NCI-H226 (cell line): ENCODE measurements at places on chromosomes 3 and 15.

DNA sequence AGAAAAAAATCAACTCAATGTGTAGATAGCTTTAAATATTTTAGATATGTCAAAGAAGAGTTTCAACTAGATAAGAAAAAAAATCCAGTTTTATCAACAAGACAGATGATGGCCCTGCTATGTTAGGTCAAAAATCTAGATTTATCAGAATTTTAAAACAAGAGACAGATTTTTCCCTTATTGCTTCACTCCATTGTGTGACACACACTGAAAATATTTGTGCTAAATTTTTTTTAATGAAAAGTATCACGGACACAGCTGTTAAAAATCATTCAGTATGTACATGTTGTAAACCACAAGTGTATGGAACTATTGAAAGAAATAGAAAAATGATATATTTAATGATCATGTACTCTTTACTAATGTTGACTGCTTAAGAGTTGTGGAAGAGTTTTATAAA lies 43.6 kb downstream of the FOXB1 start:
- DNase-seq, result peak; percentile 76

- DNase-seq, result no peak
Measured at GRCh38 chr3:143574933-143575332, 273.3 kb downstream of the SLC9A9 start.

- DNase-seq, result no peak
Measured at GRCh38 chr3:39185959-39186691, 6.3 kb downstream of the XIRP1 start.

DNA sequence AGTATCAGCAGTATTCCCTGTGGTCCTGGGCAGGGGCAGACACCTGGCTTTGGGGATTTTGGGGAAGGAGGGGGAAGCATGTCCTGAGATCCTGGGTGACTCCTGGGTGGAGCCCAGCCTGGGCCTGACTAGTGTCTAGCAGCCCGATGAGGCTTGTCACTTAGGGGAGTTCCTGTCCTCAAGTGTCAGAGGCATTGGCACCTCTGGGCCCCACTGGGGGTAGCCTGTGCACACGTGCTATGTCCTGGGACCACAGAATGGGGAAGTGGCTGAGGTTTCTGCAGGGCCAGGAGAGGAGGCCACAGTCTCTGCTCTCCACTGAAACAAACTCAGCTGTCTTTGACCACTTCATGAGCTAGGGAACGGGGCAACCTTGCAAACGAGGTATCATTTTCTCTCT lies 31.5 kb upstream of the ADCY5 start:
- no peak for DNase-seq

- peak; percentile 56 for DNase-seq
Measured at GRCh38 chr3:52220380-52221026, 4.9 kb downstream of the TLR9 start.

DNA sequence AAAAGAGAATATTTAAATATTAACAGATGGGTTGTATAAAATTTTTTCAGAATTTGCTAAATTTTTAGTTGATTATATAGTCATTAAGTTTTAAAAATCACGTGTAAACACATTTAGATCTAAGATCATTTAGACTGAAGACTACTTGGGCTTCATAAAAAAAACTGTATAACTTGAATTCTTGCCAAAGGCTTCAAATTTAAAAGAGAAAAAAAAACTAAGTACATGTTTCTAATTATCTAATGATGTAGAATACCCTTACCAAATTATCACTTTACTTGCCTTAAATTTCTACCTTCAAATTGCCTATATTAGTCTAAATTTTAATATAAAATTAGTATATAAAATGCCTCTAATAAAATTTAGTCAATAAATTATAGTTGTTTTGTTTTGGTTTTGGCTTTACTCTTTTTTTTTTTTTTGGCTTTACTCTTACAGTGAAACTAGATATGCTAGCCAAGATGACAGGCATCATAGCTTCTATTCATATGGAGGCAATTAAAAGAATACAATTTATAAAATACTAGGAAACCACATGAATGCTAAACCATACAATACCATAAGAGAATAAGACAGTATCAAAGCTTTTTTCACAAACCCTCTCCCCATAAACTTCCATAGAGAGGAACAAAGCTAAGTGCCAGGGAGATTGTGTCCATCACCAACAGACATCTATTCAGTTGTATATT lies 183.1 kb upstream of the KCNMB2 start:
- no peak for DNase-seq

- no peak for DNase-seq
Measured at GRCh38 chr3:159187232-159187631, 385.4 kb downstream of the MFSD1 start.

DNA sequence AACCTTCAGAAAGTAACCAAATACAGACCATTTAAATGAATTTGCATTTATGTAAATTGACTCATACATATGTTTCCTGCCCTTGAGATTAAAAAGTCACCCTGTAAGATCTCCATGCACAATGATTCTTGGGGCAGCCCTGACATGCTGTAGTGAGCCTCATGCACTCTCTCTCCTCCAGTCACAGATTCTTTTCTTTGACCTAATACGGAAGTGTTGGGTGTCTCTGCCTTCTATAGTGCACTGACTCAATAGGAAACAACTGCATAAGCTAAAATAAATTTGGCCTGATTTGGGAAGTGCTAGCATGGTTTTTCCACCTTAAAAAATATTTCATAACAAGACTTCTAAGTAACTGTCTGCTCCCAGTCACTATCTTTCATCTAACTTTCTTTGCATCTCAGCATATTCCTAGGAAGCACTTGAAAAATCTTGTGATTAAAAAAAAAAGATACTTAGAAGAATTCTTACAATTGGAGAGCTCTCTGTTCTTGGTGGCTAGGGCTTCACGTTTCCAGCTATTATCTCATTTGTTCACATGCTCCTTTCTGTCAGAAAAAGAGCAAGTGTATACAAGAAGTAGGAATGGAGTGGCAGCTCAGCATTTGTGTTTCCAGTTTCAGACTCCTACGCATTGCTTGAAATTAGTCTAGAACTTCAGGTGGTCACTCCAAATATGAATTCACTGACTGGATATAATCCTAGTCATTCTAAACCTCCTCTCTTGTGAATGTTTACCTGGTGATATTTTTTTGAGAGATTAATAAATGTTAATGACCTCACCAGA lies 207.9 kb upstream of the COL8A1 start:
- DNase-seq, result no peak

GRCh38 chr15:68407141-68407885 lies 24.6 kb downstream of the ITGA11 start:
- no peak for DNase-seq

- DNase-seq, result no peak
Measured at GRCh38 chr3:2041931-2042330, 56.7 kb upstream of the CNTN4 start.

GRCh38 chr3:105960381-105960780 lies 91.6 kb upstream of the CBLB start:
- no peak for DNase-seq

- DNase-seq, result peak; percentile 27
Measured at GRCh38 chr15:49624056-49624455, 3.2 kb downstream of the DTWD1 start.

GRCh38 chr15:98582900-98583554 lies 65.3 kb upstream of the IGF1R start:
- no peak for DNase-seq

DNA sequence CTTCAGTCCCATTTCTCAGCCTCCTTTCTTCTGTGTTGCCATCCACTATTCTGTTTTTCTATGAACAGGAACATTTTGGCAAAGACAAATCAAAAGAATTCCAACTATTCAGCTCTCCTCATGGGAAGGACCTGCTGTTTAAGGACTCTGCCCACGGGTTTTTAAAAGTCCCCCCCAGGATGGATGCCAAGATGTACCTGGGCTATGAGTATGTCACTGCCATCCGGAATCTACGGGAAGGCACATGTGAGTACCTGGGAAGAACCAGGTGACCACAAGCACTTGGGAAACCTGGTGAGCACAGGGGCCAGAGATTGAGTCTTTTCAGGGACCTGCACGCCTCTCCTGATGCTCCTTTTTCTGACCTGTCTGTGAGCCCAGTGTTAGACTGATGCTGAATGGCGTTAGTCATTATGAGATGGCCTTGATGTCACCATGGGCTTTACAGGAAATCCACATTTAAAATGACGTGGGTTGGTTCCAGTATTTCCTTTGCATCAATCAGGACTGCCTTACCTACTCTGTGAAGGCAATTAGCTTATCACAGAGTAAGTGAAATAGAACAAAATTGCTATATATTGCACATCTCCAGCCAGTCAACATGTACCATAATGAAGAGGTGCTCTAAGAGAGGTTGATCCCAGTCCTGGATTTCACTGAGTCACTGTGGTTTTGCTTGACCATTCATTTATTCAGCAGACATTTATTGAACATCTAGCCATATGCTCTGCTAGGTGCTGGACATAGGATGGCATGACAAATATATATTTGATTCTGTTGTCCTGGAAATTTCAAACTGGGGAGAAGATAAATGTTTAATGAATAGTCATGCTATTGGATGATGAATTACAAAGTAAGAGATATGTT lies 11.7 kb downstream of the TF start:
- no peak for DNase-seq

DNA sequence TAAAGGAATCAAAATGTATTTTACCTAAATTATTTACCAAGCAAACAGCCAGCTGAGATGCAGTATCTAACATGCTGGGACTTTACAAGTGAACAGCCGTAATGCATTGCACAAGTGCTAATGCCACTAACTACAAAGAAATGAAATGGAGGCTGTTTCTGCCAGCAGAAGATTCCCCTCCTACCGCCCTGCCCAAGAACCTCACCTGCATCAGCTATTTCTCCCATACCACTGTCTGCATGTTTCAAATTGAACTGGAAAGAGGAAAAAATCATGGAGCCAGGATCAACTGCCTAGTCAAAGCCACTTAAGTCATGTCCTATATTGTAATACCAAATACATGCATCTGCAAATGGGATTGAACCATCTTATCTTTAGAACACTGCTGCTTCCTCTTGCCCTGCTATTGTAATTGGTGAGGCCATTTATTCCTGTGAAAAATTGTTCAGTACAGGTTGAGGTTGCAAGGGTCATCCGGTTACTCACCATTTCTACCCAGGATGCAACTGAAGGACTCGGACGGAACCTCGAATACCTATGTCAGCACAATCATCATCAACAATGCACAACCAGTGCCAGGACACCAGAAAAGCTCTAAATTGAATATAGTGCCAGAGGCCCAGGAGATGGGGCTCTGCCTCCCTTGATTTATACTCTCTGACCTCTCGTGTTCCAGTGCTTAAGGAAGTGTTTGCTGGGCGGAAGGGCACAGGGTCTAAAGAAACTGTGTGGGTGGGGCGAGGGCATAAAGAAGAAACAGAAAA lies 27.5 kb downstream of the ANXA2 start:
- DNase-seq, result peak; percentile 93

DNA sequence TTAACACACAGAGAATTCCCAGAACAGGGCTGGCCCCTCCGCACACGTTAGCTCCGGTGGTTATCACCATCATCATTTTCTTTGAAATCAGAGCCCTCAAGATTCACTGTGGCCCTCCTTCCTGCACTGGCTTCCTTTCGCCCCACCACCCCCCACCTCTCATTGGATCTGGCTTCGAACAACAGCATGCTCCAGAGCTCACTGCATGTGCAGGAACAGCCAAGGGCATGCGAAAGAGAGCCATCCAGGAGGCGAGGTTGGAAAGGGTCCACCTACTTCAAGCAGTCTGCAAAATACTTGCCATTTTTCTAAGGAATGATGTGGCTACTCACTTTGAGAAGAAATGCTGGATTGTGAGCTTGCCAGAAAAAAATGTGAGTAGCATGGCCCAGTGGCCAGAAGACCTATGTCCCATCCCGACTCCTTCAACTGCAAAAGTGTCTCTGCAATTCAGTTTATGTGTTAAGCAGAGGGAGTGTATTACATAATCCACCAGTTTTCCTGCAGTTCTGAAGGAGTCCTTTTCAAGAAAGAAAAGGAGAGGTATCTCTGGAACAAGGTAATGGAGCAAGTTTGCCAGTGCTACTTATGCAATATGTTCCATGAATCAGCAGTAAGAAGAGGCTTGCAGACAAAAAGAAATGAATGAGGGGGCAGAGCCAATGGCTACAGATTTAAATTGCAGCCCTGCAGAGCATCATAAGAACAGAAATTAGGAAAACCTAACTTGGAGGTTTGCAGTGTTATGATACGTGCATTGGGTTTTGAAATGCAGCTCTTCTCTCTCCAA lies 92.8 kb downstream of the OCA2 start:
- no peak for DNase-seq

GRCh38 chr15:58249646-58250312 lies 111.6 kb downstream of the AQP9 start:
- no peak for DNase-seq

- DNase-seq, result no peak
Measured at GRCh38 chr3:183449791-183450190, 21.4 kb upstream of the MCF2L2 start.

DNA sequence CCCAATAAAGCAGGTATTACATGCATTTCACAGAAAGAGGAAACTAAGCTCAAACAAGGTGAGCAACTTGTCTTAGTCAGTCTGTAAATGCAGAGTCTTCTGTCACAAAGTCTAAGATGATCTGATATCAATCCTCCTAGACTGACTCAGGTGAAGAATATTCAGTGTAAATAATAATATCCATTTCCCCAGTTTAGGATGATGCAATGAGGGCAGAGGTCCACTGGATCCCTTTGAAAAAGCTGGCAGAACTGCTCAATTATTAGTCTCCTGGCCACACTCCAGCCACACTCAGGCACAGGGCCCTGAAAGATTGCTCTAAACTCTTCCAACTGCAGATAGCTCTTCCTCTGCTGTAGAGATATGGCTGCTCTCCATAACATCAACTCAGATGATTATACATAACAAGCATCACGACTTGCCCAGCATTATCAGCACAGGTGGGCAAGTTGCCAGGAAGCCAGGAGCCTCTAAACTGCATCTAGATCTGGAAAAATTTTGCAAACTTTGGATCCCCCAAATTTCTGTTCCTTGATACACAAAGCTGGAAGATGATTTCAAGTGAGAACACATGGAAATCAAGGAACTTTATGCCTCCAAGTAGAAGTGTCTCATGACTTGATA lies 129.8 kb upstream of the CPNE4 start:
- DNase-seq, result peak; percentile 79

GRCh38 chr15:99965376-99965775 lies 232.1 kb upstream of the LYSMD4 start:
- no peak for DNase-seq

GRCh38 chr15:69119683-69120395 lies 40.6 kb upstream of the GLCE start:
- no peak for DNase-seq

DNA sequence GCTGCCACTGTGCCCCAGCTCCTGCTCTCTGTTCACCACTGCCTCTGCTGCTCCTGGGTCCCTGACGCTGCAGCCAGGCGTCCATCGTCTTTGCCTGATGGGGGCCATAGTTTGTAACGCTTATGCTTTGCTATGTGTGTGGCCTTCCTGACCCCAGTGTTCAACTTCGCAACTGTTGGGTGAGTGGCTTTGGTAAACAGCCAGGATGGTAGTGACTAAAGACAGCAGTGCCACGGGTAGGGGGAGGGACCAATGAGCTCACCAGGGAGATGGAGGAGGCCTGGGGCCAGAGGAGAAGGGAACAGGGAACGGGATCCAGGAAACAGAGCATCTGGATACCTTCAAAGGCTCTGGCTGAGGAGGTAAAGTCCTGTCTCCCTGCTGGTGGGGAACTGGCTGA lies 75.9 kb upstream of the ALDH1L1 start:
- no peak for DNase-seq
